ENCODE measurements at places on chromosomes 4 and X. TPM values are rescaled to one million over a fixed set of nuclear protein-coding genes. Genes with fewer than 3 reads are reported as not detected.

MAGEA11 gene
- not detected for total RNA-seq

ANKRD37 gene
- total RNA-seq: 7.7 TPM

DDX3X gene
- 124 TPM for total RNA-seq

FGF13 gene
- total RNA-seq: 2.3 TPM

PAGE1 gene
- not detected for total RNA-seq

TKTL1 gene
- not detected for total RNA-seq

ZFP92 gene
- 0.49 TPM for total RNA-seq

RHOXF2B gene
- not detected for total RNA-seq

DDIT4L gene
- 0.16 TPM for total RNA-seq

CD40LG gene
- not detected for total RNA-seq

STOX2 gene
- 4.8 TPM for total RNA-seq

DMRTC1 gene
- total RNA-seq: not detected

AKAP14 gene
- not detected for total RNA-seq

TMPRSS11D gene
- not detected for total RNA-seq

SHISA3 gene
- total RNA-seq: 0.81 TPM

IL3RA gene
- 0.25 TPM for total RNA-seq

FAAH2 gene
- total RNA-seq: 0.38 TPM

FABP2 gene
- total RNA-seq: not detected

TIGD4 gene
- total RNA-seq: not detected

NWD2 gene
- total RNA-seq: not detected

CTAG2 gene
- total RNA-seq: 2.8 TPM

USP53 gene
- total RNA-seq: 11.9 TPM

SPANXC gene
- total RNA-seq: not detected

HPSE gene
- total RNA-seq: 1.3 TPM

ASB9 gene
- total RNA-seq: 2.2 TPM

DMRTC1B gene
- not detected for total RNA-seq

TMEM47 gene
- 8.3 TPM for total RNA-seq

CLCN5 gene
- 4.6 TPM for total RNA-seq

AVPR2 gene
- not detected for total RNA-seq

FGA gene
- total RNA-seq: 0.63 TPM

CCNB3 gene
- total RNA-seq: under 0.01 TPM

CCNA2 gene
- 161 TPM for total RNA-seq

PCDH10 gene
- total RNA-seq: 0.81 TPM

CWH43 gene
- not detected for total RNA-seq

RGS12 gene
- 15.6 TPM for total RNA-seq

OTUD4 gene
- total RNA-seq: 23.7 TPM

GBA3 gene
- not detected for total RNA-seq

GLRB gene
- 11.7 TPM for total RNA-seq

DUSP21 gene
- not detected for total RNA-seq

INPP4B gene
- 4.7 TPM for total RNA-seq

AMBN gene
- not detected for total RNA-seq

FAM9B gene
- total RNA-seq: not detected

SH3D19 gene
- total RNA-seq: 19.1 TPM

C1QTNF7 gene
- total RNA-seq: not detected

QDPR gene
- 17.0 TPM for total RNA-seq

PAGE4 gene
- not detected for total RNA-seq

SLC25A53 gene
- 4.4 TPM for total RNA-seq

All from mesangial cell (primary cell).